Cardiac fibroblast (primary cell): ENCODE measurements at places on chromosomes 2 and 18.

DNA sequence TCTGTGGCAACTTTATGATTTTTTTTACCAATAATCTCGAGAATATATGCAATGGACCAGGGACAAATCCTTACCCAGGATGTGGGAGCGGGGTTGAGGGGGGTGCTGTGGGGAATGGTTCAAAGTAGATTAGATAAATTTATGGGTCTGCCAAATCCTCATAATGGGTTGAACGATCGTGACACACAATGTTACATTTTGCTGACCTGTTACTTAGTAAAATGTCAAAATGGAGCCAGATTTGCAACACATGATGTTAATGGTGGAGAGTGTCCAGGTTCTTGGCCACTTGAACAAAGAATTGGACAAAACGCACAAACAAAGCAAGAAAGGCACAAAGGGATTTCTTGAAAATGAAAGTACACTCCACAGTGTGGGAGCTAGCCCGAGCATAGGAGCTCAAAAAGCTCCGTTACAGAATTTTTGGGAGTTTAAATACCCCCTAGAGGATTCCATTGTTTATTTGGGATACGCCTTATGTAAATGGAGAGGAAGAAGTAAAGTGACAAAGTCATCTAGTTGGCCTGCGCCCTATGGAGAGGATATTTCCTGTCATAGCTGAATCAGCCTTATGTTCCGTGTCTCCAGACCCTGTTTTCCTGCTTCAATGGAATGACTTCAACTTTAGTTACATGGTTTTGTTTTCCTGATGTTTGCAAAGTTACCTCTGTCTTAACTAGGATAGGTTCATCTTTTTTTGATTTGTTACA is 776.0 kb downstream of the DCC start:
- no peak for DNase-seq

DNA sequence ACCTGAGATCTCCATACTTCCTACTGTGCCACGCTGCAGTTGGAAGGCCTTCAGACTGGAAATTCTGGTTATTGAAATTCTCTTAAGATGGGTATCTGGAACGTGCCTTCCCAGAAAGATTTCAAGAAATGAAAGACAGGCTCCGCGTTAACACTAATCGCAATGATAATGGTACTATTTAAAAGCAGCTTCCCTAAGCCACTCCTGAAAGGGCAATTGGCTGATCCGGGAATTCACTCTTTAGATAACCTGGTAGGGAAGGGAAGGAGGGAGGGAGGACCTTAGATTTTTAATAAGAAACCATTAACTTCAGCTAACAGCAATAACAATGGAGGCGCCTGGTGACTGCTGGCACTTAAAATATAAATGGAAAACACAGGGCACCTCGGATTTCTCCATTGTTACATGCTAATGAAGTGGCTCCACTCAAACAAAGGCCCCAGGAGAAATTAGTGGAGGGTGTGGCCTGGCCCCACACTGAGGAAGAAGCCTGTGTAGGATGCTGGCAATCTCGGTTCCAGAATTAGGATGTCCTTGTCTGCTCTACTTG is 22.5 kb upstream of the MTA3 start:
- no peak for DNase-seq

- peak; percentile 72 for DNase-seq
These were observed at the start of gene OSR1 for GRCh38 chr2:19358242-19359020. Gene OSR1 (minus strand): TSS chr2:19358623. CDS start chr2:19353805, 4,818 bp downstream.

DNA sequence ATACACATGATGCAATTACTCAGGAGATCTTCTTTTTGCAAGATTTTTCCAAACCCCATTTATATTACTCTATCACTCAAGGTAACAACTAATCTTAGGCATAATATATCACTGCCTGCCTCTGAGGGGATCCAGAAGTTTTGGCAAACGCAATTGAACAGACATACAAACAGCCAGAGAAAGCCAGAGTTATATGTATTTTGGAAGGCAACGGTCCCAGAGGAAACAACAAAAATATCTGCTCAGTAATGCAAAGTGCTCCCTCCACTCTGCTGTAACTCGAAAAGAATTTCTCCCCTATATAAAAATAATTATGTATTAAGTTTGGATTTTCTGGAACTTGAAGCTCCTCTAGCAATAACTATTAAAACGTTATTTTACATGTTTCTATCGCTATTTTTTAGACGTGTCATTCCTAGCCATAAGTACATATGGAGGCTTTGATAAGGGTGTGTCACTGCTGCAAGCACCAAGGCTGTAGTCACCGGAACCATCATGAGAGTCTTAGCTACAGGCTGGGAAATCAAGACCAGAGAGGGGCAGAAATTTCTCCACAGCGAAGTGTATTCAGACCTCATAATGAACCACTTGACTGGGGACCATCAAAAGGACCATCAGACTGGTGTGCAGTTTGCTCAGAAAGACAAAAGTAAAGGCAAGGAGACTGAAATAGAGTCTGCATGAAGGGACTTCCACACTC is 3.7 kb upstream of the GKN1 start:
- DNase-seq = peak; percentile 32

GRCh38 chr2:120871016-120871635 is 135.5 kb downstream of the GLI2 start:
- no peak for DNase-seq

DNA sequence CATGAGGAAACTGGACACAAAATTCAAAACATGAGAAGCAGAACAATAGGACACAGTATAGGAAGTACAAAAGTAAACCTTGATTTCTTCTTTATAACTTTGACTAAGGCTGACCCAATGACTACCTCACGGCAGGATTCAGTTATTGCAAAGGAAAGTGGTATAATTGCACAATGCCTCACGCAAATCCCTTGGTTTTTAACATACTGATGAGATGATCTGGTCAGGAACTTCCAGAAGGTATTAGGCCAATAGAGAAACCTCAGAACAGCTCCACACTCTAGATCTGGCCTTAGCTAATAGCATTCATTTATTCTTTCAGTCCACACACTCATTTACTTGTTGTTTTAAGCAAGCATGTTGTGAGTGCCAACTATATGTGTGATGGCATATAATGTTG is 1526.9 kb upstream of the ACVR2A start:
- peak; percentile 89 for DNase-seq

- DNase-seq = no peak
These were observed 87.6 kb upstream of the ODC1 start for GRCh38 chr2:10535703-10536102.

DNA sequence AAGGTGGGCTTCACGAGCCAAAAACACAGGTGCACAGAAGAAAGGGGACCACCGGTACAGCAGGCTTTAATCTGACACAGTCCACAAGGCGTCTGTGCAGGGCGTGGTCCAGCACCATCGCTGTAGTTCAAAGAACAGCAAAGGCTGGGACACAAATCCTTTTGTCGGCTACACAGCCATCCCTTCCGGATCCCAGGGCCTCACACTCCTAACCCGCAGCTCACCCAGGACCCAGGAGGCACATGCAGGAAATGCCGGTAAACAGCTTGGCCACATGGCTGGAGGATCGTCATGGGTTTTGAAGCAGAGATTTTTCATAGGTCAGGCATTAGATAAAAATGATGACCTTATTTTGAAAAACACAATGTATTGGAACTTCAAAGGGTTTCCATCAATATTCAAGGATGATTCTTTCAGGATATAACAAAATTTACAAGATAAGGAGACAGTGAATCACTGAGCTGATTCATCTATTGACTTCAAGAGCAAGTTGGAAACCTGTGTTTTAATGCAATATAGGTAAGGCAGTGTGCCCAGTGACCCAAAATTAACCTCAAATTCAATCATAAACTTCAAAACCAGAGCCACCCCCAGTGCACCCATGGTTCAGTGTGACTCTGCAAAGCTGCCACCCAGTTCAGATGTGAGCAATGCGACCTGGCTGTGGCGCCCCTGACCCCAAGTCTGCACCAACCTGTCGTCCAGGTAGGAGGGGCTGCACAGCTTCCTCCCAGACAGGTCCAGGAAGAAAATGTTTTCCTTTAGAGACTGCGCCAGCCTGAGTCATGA is 74.4 kb downstream of the TMEM18 start:
- DNase-seq = no peak

- DNase-seq = peak; percentile 25
These were observed 38.5 kb downstream of the NPHP1 start for GRCh38 chr2:110166266-110166665.

GRCh38 chr2:183163821-183164649 is 39.8 kb downstream of the NUP35 start:
- DNase-seq = no peak

- no peak for DNase-seq
These were observed 35.9 kb upstream of the KLF11 start for GRCh38 chr2:10007435-10007834.

DNA sequence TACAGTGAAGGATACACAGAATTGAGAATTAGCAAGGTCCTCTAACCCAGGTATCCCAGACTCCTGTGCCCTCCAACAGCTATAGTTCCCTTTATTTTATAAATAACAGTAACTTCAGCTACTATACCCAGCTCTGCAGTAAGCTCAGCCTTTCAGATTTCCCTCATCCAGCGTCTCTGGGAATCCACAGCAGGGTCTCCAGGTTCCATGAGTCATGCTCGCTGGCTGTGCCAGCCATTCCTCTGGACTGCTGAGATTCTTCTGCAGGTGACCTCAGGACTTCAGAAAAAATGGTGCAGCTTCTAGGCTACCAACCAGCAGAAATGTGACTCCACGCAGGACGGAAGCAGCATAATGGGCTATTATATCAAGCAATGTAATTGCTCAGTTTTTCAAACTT is 419.3 kb downstream of the ZNF516 start:
- DNase-seq = no peak

GRCh38 chr2:39525636-39526412 is 88.7 kb upstream of the MAP4K3 start:
- no peak for DNase-seq

GRCh38 chr2:168526641-168527040 is 70.6 kb downstream of the CERS6 start:
- DNase-seq = peak; percentile 75

DNA sequence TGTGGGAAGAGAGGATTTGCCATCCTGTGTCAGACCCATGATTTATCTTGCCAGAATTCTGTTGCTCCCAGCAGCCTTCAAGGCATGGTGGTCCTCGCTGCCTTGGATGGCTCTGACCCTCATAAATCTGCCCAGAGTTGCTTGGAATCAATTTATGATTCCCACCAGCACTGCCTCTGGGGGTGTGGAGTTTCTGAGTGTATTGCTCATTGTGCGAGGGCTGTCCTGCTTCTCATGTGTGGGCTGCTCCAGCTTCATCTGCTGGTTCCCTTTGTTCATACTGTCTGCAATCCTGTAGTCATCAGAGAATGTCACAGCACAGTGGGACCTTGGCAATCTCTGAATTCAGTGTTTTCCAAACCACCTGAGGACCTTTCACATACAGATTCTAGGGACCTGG is 139.8 kb downstream of the CLIP4 start:
- DNase-seq = no peak
